ENCODE measurements at places on chromosomes 4 and X.

GRCh38 chrX:131216828-131217227, 72.3 kb downstream of the IGSF1 start:
- no peak for DNase-seq

GRCh38 chr4:141534985-141535384, 101.4 kb upstream of the IL15 start:
- no peak for DNase-seq

GRCh38 chrX:150119323-150119722, 181.0 kb upstream of the EOLA2 start:
- DNase-seq: no peak

- no peak for DNase-seq
Observed at GRCh38 chr4:44738615-44739014, 12.3 kb upstream of the GNPDA2 start.

DNA sequence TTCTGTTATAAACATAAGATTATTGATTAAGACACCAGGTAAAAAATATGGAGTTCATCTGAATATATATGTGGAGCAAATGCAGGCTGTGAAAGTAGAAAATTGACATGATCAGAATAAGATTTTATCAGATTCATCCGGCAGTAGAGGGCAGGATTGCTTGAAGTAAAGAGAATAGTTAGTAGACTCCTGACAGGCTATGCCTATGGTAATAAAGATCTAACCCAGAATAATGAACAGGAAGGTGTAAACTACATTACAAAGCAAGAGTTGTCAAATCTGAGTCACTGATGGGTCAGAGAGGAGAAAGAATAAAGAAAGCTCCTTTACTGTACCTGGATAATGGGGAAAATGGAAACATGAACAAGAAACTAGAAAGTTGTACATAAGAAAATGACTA, 20.8 kb upstream of the TMEM184C start:
- no peak for DNase-seq

DNA sequence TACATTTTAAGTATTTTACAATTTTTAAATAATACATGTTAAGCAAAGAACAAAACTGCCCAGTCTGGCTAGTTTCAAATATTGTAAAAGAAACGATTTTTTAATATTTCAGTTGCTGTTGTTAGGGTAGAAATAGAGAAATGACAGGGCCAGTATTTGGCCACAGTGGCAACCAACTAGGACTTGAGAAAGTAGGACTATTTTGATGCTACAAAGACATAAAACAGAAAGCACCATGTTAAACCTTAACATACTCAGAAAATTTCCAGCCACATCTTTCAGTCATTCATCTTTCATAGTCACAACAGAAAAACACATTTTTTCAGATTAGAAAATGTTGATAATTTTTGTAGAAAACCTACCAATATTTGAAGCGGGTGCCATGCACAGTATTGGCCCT, 104.5 kb downstream of the MBNL3 start:
- no peak for DNase-seq

DNA sequence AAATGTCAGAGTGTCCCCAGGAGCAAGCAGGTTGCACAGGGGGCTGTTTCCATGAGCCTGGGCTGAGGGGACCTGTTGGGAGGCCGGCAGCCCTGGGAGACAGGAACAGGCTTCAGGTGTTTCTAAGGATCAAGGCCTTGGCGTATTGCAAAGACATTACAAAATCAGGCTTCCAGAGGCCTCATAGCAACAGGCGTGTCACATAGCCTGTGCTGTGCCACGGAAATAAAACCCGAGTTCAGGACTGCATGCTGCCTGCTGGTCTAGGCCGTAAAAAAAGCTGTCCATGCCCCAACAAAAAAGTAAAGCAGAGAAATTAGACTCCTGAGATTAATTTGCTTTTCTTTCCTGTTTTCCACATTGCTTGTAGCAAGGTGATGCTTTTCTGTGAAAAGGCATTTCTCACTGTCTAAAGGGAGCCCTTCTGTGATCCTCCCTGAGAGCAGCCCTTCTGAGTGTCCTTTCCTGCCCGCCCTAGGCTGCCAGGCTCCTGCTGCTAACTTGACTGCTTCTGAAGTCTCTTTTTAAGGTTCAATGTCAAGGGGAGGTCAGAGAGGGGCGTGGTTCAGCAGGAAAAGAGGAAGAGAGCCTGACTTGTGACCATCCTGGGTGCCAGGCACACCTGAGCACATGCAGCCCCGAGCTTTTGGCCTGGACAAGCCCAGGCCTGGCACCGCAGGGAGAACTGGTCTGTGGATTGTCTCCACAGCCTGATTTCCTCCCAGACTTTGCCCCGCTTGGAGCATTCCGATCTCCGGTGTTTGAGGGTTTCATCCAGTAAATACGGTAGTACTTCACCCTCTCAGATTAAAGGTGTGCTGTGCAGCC, 21.3 kb downstream of the SHROOM2 start:
- DNase-seq: no peak

DNA sequence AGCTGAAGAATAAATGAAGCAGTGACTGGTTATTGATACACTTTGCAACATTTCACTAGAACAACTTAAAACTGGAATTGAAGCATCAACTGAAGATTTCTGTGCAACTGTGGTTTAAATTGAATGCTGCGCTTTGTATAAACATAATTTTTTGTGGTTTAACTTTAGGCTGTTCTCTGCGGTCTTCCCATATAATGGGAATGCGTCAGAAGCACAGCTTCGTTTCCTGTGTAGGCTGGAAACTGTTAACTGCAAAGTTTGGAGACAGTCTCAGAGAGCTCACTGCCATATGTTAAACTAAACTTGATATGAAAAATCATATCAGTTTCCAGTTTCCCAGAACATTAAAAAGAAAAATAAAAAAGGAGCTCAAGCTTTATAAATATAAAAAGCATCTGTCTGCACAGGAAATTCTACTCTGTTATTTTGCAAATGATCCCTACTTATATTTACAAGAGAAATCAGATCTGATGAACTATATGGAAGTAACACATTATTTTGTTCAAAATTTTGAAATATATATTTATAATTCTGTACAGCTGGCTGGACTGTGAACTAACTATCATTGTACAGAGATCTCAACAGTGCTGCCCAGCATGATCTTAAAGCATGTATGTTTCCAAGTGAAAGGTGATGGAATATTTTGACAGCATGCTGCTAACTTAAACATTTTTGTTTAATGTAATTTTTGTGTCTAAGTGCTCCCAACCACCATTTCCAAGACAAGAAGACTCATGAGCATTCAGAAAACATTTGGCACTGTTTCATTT, 139.9 kb downstream of the NDST3 start:
- DNase-seq: no peak

DNA sequence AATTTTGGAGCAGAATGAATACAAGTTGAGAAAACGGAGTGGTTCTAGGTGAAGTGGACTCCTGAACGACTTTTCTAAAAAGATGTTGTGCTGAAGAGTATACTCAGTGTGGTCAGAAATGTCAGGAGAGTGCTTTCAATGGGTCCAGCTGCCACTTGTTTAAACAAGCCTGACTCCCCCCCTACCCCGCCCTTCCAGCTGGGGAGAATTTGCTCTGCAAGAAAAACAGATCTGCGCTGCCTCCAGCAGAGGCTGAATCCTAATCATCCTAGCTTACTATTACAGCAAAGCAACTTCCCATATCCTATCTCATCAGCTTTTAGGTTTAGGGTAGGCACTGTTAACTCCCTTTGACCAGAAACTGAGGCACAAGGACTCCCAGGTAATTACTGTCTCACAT, 1.9 kb downstream of the MAP3K15 start:
- DNase-seq: no peak

- no peak for DNase-seq
Observed at GRCh38 chrX:69186651-69187050, 21.4 kb upstream of the PJA1 start.

DNA sequence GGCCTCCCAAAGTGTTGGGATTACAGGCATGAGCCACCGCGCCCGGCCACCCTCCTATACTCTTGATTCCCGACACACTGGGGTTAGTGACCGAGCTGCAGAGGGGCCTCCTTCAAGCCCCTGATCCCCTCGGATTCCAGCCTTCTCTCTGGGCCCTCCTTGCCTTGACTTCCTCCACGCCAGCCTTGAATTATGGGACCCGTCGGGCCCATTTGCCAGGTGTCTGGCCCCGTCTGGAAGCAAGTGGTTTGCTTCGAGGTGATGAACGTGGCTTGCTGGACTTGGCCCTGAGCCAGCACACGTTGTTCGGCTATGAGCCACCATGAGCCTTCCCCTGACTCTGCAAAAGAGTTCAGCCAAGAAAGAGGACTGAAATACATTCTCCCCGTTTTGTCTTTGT, 37.4 kb upstream of the GRPEL1 start:
- DNase-seq: no peak

GRCh38 chr4:165656399-165656798, 216.6 kb upstream of the TLL1 start:
- no peak for DNase-seq

DNA sequence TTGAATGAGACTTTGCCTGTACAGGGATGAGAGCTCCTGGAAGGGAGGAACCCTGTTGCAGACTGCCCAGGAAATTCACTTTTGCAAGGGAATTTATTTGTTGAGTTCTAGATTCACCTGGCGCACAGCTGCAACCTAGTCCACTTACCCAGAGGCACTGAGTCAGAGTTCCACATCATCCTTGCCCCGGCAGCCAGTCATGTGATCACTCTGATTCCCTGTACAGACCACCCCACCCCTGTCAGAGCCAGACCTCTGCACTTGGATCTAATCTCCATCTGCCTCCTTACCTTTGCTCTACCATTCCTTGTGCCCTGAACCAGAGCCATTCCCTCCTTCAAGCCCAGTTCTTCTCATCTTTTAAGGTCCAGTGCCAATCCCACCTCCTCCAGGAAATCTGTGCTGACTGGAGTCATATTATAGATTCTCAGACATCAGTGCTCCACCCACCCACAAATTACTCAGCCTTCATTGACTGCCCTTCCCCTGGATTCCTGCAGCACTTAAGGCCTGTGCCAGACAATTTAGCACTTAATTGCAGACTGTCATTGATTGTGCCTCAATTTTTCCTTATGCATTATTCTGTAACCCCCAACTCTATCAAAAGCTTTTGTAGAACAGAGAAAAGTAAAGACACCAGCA, 84.1 kb upstream of the MAGEA4 start:
- no peak for DNase-seq

DNA sequence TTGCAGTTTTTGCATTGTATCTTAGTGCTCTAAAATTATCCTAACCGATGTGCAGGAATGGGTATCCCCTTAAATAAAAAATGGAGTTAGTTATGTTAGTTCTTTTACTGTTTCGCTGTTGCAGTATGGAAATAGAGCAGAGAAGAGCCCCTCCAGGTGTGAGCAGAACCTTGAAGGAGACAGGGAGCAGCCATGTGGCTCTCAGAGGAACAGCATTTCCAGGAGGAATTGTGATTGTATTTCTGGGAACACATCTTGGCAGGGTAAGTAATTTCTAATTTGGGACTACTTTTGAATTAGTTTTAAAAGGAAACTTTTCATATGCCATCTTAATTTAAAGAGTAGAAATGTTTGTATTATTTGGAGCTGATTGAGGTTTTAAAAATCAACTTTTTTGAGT, 5.3 kb upstream of the CCDC158 start:
- DNase-seq: no peak

- DNase-seq: no peak
Observed at GRCh38 chr4:154984148-154984547, 203.1 kb downstream of the RBM46 start.

- no peak for DNase-seq
Observed at GRCh38 chrX:129690435-129690834, 35.7 kb upstream of the APLN start.

DNA sequence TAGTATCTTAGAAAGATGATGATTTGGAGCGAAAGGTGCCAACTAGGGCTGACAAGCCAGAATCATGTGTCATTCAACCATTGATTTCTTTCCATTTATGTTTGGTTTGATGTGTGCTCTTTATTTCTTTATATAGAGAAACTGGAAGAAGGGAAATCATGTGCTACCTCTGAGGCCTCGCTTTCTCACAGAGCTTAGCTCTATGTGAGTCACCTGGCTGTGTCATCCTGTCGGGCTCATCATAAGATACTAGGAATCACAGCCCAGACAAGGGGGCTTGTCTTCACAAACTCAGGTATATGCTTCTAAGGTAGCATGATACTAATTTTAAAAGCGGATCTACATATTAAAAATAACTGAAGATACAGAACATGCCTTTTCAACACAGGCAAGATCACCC, 81.7 kb upstream of the GPM6B start:
- DNase-seq: no peak

- no peak for DNase-seq
Observed at GRCh38 chr4:174214101-174214878, 69.2 kb downstream of the FBXO8 start.

- peak; percentile 56 for DNase-seq
Observed at GRCh38 chr4:7843831-7844593, 95.6 kb downstream of the AFAP1 start.

DNA sequence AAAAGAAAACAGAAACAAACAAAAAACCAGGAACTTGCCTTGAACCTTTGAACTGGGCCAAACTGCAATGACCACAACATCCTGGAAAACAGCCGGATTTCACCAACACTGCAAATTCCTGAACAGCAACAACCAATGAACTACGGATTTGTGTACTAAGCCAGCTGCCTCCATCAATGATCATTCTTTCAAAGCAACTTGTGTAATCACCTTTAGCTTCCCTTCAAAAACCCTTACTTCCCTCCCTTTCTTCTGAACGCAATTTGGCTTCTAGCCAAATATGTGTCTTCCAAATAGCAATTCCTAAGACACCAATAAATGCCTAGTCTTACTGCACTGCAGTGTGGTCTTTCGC, 98.5 kb upstream of the FAM47C start:
- no peak for DNase-seq

GRCh38 chr4:151581570-151581969, 172.6 kb downstream of the FHIP1A start:
- DNase-seq: no peak

- DNase-seq: no peak
Observed at GRCh38 chr4:106297245-106298035, 18.6 kb downstream of the TBCK start.

GRCh38 chrX:50705042-50705441, 109.0 kb downstream of the SHROOM4 start:
- no peak for DNase-seq

DNA sequence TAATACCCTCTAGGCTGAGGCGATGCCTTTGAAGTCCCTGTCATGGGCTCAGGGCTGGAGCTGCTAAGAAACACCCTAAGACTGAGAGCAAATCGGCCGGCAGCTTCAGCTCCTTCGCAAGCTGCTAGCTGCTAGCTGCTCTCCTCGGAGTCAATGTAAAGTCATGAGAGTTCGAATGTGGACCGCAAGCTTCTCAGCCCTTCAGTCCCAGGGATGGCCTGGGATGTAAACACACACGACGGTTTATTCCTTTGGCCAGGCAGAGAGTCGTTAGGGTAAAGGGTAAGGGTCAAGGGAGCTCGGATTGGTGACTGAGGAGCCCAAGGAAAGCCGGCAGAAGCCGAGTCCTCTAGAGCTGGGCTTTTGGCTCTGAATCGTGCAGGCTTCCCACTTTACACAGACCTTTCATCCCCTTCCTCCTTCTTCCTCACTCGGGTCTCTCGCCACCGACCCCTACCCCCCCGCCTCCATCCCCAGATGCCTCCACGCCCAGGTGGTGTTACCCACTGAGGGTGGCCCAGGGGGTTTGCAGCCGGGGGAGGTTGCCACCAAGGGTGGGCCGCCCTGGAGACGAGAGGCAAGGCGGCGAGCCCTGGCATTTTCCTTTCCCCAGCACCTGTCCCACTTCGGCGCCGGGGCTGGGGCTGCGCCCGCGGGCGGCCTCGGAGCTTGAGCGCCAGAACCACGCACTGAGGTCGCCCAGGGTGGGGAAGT, 3.1 kb upstream of the BCORL1 start:
- no peak for DNase-seq

- DNase-seq: no peak
Observed at GRCh38 chr4:122117743-122118142, 34.4 kb upstream of the BLTP1 start.

Measured in activated gamma-delta T cell treated with anti-CD3 and anti-CD28 coated beads, Interleukin-2, amount 50 U/mL, for 16 hours (primary cell).